ENCODE measurements at places on chromosomes 13 and 19.
A peak's percentile ranks its signal among the peaks of the same experiment; 100 is the strongest.

GRCh38 chr19:49502866-49503581, 6.8 kb downstream of the RPS11 start:
- DNase-seq: peak; percentile 95

GRCh38 chr13:85665286-85665685, 133.9 kb downstream of the SLITRK6 start:
- peak; percentile 10 for DNase-seq

DNA sequence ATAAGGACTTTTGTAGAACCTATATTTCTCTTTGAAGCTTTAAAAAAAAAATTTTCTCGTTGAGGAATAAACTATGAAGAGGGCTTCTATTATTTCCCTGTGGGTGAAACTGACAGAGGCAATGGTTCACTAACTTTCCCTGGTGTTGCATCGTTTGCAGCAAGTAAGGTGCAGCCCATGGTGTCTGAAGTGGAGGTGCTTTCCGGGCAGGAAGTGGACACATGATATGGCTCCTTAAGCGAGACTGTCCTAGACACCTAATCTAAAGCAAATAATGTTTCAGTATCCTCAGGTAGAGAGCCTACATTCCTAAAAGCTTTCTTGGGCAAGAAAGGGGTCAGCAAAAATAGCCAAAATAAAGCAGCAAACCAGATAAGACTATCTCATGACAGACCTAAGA, 437.6 kb upstream of the ARGLU1 start:
- DNase-seq: no peak

DNA sequence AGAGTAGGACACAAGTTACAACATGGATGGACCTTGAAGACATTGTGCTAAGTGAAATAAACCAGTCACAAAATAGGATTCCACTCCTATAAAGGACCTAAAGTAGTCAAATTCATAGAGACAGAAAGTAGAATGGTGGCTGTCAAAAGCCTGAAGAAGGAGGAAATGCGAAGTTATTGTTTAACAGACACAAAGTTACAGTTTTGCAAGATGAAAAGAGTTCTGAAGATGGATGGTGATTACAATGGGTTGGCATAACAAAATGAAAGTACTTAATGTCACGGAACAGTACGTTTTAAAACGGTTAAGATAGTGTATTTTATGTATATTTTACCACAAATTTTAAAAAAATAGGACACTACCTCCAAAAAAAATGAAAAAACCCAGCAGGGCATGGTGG, 34.8 kb downstream of the FOXO1 start:
- DNase-seq: no peak

DNA sequence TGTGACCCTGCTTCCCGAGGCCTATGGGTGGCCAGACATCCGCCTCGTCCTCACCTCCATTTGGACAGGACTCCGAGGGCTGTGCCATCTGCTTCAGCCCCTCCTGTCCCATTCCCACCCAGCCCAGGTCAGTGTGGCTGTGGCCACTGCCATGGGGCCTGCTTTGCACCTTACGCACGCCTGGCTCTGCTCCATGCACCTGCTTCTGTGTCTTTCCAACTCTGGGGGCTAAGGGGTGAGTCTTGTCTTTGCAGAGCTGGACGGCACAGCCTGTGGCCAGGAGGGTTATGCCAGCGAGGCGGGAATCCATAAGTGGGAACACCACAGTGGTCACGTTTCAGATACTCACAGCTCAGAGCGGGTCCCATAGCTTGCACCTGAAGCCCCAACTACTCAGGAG, 5.2 kb upstream of the ZNF554 start:
- no peak for DNase-seq

GRCh38 chr13:33251131-33251661, 34.4 kb downstream of the STARD13 start:
- peak; percentile 91 for DNase-seq

DNA sequence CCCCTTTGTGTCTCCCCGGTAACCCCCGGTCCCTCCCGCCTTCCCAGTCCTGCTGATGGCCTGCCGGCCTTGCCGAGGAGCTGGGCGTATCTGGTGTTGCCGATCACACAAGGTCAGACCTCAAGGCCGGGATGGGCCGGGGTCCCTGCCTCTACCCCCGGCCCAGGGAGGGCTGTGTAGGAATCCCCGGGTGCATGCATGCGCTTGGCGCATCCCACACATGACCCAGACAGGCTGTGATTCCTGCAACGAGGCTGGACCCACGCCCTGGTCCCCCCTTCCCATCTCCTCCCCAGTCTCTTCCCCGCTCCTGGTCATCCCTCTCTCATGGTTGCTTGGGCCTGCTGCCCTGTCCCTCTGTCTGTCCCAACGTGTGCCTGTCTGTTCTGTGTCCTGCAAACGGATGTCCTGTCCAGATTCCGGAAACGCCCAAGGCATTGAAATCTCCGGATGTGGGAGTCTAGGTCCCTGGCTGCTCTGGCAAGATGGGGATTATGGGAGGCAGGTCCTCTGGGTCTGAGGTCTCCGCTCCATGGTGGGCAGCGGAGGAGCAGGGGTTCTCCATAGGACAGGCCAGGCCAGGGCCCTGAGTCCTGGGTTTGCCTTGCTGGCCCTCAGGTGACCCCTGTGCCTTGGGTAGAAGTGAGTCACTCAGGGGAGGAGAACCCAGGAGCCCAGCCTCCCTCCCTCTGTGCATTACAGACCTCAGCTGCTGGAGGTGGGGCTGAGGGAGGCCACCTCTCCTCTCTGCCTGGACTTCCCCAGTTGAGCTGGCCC, 1.6 kb downstream of the PKN1 start:
- DNase-seq: peak; percentile 82

GRCh38 chr13:89923736-89924135, 1423.8 kb upstream of the MIR17HG start:
- peak; percentile 21 for DNase-seq

DNA sequence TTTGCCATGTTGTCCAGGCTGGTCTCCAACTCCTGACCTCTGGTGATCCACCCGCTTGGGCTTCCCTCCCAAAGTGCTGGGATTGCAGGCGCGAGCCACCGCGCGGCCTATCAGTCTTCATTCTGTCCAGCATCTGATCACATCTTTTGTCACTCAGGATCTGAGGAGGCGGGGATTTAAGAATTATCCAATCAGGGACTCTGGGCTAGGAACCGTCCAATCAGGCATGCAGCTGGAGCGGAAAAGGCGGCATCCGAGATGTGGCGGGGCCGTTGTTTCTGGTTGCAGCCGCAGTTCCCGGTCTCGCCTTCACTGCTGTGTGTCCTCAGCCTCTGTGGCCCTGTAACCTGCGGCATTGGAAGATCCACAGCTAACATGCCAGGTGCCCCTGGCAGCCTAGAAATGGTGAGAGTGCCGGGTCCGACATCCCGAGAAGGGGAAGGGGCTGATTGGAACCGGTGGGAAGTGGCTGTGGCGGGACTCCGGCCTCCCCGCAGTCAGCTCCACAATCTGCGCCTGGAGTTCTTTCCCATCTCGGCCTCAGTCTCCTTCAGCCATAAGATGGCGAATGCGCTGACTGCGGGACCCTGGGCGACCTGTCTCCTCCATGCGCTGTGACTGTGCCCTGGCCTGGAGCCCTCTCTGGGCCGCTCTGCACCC, at the start of gene ZNF729:
Gene ZNF729, plus strand, starts transcription at position 291 of the 660 bp plus-strand sequence. Its CDS starts 85 bp downstream, at position 376.
- no peak for DNase-seq

DNA sequence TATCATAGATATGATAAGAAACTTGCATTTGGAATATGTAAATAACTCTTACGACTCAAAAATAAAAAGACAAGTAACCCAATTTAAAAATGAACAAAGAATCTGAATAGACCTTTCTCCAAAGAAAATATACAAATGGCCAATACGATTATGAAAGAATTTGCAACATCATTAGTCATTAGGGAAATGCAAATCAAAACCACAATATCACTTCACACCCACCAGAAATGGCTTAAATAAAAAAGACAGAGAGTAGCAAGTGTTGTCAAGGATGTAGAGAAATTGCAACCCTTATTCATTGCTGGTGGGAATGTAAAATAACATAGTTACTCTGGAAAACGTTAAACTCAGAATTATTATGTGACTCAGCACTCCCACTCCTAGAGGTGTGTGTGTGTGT, 226.6 kb upstream of the MAB21L1 start:
- DNase-seq: no peak

DNA sequence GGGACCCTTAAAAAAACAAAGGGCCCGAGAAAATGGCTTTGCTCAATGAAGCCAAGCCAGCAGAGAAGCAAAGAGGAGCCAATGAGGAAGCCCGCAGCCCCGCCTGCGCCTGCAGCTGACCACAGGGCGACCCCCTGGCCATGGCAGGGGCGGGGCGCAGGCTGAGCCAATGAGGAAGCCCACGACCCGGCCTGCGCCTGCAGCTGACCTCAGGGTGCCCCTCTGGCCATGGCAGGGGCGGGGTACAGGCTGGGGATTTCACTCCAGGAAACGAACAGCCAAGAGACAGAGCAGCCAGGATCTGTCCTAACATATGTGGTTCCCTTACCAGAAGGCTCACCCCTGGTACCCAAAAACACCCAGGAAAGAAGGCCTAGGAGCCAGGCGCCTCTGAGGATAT, 101.4 kb downstream of the STK24 start:
- no peak for DNase-seq

- DNase-seq: no peak
These were observed 223.0 kb downstream of the LHFPL6 start for GRCh38 chr13:39379667-39380655.

DNA sequence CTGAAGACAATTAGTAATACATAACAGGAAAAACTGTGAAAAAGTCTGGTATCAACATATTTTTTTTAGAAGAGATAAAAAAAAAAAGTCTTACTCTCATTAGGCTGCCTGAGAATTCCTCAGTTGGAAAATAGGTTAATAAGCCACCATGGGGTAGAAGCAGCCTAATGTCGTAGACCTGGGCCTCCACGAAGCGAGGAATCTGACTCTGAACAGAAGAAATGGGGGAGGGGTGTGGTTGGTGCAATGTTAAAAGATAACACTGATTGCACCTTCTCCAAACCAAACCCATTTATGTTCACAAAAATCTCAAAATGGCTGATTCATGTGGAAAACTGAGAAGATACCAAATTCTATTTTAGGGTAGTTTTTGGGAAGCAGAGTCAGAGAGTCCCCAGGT, 62.4 kb downstream of the MPHOSPH8 start:
- DNase-seq: no peak

DNA sequence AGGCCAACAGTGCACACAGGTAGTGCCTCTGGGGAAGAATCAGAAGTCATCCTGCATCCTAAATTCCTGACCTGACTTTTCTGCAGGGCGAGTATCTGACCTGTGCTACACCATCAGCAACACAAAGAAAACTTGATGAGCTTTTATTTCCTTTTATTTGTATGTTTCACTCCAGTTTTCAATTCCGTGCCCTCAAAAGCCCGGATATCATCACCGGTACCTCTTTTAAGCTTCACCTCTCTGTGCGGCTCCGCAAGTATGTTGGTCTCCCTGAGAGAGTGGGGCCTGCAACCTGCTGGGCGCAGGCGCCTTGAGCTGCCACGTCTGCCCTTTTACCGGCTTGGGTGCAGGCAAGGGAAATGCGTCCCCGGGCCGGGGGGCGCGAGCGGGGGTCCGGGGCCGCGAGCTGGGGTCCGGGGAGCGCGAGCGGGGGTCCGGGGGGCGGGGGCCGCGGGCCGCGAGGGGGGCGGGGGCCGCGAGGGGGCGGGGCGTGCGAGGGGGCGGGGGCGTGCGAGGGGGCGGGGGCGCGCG, 4.3 kb upstream of the DUXA start:
- peak; percentile 35 for DNase-seq

GRCh38 chr13:30934381-30934780, 1.9 kb downstream of the TEX26 start:
- no peak for DNase-seq

DNA sequence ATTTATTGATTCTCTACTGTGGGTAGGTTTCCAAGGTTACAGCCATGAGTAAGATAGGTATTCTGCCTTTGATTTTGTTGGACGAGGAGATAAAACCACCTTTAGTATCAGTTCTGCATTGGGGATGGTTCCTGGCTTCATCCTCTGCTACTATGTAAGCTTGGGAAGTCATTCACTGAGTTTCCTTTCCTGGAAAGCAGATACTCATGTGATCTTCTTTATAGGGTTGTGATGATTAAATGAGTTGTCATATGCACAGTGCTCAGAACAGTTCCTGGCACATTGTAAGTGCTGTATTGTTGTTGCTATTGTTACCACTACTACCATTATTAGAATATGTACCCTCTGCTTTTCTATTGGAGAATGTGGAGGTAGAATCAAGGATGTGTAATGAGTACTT, 13.1 kb upstream of the WTIP start:
- peak; percentile 47 for DNase-seq

DNA sequence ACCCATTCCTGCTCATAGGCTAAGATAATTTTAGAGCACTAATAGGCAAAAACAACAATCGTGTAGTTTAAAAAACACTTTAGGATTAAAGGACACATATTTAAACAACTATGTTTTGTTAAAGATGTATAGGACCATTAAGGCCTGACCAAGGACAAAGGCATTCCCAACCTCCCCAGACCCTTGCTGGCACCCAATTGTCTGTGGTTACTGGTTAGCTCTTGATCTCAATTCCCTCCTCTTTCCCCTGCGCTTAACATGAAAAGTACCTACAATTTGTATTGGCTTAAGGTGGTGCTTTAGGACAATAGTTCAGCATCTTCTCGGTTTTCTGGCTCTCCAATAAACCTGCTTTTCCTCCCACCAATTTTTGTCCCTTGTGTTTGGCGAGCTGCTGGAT, 51.0 kb downstream of the TEX26 start:
- DNase-seq: no peak

DNA sequence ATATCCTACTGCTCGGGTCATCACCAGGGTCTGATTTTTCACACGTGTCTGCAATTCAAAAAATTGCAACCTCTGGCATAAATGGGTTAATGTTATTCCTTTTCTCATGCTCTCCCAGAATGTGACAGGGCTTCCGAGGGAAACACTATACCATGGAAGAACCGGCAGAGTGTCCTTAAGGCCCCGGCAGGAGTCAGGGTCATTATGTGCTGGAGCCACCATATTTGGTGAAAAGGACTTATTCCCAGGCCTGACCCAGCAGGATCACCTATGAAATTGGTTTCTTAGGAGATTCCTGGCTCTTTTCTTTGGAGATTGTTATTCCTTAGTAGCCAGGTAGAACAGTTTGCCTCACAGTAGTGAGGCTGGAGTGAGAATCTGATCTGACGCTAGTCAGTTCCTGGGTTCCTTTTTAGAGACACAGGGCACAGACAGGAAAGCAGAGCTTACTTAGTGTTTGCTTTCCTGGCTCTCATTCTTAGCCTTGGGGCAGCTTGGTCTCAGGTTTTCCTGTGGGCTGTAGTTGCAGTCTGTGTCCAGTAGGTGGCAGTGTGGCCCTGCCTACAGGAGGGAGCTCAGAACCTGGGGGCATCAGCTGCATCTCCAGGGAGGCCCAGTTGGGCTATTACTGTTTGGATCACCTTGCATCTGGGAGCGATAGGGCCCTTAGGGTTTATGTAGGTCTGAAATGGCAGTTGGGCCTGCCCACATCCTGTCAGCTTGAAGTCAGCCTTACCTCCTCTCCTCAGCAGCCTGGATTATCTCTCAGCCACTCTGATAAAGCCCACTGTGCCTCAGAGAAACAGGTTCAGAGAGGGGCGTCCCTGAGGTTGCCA, 12.4 kb downstream of the SNRNP70 start:
- DNase-seq: peak; percentile 80

Data from fibroblast of pulmonary artery (primary cell).